ENCODE measurements at places on chromosomes 6 and 20.

- no peak for DNase-seq
These were observed 23.7 kb downstream of the RIOK1 start for GRCh38 chr6:7413151-7413823.

DNA sequence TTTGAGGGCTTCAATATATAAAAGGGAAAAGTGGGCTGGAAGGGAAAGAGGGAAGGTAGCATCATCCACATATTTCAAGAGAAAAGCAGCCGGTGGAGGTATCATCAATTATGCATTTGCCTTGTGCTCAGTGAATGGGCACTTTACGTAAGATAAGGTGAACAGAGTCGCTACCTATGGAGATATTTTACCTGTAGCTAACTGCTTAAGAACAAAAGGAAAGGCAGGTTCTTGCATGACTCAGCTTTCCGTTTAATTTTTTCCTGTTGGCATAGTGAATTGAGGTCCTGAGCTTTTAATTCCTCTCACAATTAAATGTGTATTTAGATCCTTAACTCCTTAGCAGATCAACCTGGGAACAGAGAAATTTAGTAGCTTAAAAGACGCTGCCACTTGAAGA, 25.5 kb upstream of the PLCB4 start:
- DNase-seq = no peak

DNA sequence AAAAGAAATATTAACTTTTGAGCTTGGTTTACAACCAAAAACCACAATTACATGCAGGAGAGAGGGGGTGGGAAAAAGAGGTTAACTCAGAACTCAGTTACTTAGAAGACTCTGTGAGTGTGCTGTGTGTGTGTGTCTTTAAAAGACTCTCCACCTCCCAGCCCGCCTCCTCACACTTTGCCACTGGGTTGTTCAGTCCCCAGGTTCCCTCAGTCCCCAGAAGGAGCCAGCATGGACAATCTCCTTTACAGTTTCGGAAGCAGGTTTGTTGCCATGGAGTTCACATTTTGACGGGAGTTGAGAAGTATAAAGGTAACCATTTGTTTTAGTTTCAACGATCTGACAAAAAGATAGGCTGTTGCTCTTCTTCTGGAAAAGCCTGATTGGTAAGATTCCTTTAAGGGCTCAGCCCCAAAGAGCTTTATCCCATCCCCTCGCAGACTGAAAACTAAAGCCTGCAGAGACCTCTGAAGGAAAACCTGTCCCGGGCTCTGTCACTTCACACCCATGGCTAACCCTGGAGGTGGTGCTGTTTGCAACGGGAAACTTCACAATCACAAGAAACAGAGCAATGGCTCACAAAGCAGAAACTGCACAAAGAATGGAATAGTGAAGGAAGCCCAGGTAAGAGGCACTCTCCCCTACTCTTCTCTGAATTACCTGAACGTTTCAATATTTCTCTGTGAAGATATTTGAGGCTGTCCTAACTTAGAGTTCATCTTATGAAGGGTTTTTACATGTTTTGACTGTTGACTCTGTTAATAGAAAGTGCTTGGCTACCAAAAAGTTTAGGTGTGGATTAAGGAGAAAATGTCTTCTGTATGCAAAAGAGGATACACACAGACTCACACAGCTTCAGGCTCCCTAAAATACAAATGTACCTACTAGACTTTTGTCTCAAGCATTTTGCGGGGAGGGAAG, at the start of gene SPTLC3:
TSS of gene SPTLC3 (plus strand) at position 212 of the 921 bp plus-strand sequence. CDS start at position 508, 296 bp downstream.
- no peak for DNase-seq

DNA sequence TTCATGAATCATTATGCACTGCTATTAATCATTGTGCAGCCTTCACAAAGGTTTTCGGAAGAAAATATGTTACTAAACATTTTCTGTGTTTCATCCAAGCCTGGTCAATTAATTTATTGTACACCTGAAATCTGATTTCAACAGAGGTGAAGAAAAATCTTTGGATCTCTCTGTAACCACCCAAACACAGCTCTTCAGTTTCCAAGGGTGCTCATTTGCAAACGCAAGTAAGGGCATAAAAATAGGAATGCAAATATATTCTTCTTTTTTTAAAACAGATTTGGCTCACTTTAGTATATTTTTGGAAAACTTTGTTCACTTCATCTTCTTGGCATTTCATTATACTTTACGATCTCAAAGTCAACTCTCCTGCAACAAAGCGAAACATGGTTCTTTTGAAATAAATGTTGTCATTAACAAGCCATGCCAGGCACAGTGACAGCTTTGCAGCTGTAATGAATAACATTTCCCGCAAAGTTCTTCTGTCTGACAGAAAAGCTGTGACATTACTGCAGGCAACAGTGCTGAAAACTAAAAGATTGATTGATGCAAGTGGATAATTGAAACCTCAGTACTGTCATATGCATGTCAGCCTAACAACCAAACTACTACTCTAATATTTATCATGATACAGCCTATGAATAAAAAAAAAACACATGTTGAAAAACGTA, 348.3 kb downstream of the FRK start:
- no peak for DNase-seq

GRCh38 chr6:38371881-38372280, 267.8 kb downstream of the BTBD9 start:
- no peak for DNase-seq
